CD4-positive, alpha-beta T cell treated with Interleukin-15 for 4 hours (primary cell): ENCODE measurements at places on chromosomes 11 and 22.
A peak's percentile ranks its signal among the peaks of the same experiment; 100 is the strongest.

DNA sequence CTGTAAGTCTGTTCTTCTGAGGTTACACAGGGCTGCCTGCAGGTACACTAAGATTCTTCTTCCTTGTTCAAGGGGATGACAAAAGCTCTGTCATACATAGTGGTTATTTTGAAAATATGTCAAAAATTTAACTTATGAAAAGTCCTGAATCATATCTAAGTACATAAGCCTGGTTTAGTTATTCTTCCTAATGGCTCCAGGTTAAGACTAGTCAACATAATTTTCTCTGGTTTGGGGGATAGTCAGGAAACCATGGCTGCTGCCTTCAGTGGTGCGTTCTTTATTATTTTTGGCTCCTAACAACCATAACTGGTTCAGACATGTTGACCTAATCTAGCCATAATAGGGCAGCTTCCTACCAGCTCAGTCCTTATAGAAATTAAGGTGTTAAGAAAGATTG lies 257.4 kb upstream of the DDI1 start:
- DNase-seq = no peak

DNA sequence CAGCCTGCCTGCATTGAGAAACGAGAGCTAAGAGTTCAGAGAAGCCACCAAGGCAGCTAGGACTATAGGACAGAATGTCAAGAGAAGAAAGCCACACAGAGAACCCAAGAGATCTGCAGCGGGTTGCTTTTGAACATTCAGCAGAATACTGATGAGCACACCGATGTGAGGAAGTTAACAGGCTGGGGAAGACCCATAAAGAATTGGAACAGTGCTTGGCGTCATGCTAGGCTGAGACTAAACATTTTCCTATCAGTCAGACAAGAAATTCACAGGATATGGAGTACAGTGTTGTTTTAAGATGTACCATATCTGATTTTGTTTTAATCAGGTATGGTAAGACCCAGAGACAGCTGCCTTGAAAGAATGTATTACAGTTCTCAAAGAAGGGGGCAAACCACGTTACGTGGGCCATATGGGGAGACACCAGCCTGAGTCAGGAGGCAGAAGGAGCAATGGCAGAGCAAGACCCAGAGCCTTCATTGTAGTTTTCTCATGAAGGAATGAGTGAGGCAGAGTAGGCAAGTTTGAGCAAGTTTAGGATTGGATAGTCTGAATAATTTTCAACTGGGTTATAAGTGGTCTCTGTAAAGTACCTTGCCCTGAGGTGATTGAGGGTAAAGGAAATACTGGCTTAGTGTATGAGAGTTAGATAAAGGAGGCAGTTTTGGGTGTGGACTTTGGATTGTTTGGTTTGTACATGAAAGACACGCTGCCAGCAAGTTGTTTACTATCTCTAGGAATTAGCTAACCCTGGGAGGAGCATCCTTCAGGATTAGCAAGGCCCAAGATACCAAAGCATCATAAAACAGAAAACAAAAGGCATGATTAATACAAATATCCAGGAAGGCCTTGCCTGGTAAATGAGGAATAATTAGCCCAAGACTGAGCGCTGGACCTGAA lies 14.3 kb downstream of the LRRC75B start:
- DNase-seq = no peak

DNA sequence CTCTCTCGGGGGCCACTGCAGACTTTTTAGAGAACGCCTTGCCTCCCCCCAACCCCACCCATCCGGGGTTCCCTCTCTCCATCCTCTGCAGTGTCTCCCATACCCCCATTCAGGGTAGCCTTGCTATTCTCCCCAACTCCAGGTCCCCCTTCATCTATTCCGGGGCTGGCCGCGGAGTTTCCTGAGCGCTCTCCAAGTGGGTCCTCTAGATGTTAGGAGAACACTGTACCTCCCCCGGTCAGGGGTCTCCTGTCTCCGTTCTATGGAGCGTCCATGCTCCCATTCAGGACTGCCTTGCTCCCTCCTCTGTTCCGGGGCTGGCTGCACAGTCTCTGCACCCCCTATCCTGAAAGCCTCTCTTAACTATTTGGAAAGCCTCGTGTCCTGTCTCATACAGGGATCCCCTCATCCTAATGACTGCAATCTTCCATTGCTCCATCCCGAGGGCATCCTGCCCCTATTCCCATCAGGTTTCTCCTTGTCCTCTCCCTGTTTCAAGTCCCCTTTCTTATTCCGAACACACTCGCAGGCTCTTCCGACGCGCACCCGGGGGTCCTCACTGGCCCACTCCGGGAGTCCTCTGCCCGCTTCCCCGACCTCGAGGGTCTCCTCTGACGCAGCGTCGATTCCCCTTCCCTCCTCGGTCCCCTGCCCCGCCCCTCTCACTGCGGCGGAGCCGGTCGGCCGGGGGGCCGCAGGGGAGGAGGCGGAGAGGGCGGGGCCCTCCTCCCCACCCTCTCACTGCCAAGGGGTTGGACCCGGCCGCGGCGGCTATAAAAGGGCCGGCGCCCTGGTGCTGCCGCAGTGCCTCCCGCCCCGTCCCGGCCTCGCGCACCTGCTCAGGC lies at the start of gene NEFH:
NEFH (plus strand) TSS at position 802 of the 845 bp plus-strand sequence. CDS start 45 bp downstream, outside the sequence.
- DNase-seq = no peak

DNA sequence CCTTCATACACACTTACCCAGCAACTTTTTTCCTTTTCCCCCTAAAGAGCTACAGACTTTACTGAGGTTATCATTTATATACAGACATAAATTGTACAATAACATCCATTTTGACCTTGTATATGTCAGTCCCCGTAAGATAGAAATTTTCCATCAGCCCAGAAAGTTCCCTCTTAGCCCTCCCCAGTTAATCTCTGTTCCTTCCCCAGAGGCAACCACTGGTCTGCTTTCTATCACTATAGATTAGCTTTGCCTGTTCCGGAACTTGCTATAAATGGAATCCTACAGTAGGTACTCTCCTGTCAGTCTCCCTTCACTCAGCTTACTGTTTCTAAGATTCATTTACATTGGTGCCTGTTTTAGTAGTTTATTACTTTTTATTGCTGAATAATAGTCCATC lies 54.9 kb downstream of the TSPAN18 start:
- DNase-seq = no peak

DNA sequence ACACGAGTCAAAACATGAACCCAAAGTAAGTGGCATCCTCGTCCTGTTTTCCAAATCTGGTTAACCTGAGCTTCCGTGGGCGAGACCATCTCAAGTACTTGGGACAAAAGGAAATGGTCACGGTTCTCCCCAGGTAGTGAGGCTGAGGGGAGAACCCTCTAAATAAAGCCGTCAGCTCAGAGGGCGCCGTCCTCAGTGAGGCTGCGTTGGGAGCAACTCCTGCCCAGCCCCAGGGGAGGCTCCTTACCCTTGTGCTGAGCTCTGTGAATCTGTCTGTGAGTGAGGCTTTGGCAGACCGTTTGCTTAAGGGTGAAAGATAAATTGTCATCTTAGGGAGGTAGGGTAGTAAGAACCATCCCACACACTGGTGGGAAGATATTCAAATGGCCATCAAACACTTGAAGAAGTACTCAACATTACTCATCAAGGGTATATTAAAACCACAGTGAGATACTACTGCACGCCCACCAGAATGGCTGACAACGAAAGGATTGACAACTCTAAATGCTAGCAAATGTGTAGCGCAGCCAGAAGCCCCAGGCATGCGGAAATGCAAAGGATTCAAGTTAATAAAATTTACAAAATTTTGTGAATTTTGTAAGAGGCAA lies 321.0 kb downstream of the TBC1D22A start:
- DNase-seq = no peak

DNA sequence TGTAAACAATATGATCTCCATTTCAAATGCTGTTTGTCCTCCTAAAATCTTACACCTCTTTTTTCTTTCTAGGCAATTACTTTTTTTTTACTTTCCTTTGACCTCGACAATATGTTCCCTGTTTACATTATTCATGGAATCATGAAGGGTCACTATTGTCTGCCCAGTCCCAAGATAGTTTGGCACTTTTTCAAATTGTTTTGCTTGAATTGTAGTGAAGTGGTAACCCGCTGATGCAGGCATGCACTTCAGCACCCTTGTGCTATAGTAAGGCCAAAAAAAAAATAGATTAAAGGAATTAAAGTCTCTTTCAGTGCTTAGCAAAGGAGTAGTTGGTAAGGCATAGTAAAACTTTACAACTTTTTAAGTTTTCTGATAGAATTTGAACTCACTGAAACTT lies 90.9 kb downstream of the PAX6 start:
- DNase-seq = no peak

DNA sequence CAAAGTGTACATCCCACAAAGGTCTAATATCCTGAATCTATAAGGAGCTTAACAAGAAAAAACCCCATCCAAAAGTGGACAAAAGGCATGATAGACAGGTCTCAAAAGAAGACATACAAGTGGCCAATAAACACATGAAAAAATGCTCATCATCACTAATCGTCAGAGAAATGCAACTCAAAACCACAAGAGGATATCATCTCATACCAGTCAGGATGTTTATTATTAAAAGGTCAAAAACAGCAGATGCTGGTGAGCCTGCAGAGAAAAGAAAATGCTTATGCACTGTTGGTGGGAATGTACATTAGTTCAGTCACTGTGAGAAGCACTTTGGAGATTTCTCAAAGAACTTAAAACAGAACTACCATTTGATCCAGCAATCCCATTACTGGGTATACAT lies 12.7 kb downstream of the LGALS12 start:
- peak; percentile 24 for DNase-seq

DNA sequence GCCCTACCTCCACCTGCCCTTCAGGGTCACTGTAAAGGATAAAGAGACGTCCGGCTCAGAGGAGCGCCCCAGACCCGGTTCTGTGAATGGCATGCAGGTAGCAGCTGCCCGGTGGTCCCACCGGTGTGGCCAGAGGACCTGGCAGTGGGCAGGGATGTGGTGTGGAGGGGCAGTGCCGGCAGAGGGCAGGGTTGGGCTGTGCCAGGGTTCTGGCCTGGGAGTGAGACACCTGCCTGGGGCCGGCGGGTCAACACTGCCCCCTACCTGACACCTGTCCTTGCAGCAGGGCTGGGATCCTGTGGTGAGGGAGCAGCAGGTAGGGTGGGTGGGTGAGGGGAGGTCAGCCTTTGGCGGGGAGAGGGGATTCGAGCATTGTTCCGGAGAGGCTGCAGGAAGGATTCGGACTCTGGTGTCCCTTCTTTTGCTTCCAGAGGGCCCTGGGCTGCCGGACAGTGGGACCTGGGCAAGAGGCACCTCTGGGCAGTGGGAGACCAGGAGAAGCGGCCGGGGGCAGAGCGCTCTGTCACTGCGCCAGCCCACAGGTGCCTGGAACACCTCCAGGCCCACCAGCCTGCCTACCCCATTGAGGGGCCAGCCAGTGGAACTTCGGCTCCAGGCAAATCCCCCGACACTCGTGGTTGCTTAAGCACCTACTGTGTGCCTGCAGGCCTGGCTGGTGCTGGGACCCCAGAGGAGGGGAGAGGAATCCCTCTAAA lies 1.6 kb upstream of the PHLDA2 start:
- peak; percentile 55 for DNase-seq

DNA sequence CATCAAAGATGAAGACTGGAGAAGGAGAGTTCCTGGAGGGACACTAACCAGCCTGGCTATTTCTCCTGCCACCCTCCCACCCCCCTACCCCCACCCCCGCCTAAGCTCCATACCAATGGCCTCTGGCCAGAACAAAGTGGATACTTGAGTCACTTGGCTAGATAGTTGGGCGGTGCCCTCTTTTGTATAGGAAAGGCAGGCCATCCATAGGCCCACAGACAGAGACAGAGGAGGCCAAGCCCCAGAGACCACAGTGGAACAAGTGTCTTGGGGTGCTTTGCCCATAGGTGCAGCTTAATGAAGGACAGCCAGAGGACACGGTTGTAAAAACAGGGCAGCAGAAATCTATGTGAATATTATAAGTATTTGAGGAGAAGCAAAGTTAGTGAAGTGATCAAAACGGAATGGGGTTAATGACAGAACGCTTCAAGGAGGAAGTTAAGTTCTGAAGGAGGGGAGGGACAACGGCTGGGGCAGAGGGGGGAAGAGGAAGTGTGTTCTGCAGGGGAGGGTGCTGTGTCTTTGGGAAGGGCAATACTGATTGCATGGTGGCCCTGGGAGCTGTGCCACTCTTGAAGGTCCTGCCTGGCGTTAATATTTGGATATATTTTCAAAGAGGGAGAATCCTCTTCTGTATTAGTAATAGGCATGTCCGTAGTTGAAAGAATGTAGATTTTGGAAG lies 32.7 kb downstream of the FLI1 start:
- peak; percentile 48 for DNase-seq

- no peak for DNase-seq
Measured at GRCh38 chr22:37254867-37255233, 10.8 kb upstream of the RAC2 start.

DNA sequence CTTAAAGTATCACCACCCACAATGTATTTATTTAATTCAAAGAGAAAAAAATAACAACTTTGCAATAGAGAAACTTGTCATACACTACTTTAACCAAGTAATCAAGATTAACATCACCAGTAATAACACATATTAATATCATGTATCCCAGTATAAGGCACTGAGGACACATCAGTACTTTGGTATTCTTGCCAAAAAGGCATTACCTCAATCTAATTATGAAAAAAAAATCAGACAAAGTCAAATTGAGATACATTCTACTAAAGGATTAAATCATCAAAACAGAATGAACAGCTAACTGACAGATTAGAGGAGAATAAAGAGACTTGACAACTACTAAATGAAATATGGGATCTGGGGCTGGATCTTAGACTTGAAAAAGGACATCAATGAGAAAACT lies 35.8 kb upstream of the SLC17A6 start:
- no peak for DNase-seq

- DNase-seq = no peak
Measured at GRCh38 chr11:126163074-126163700, 48.3 kb downstream of the RPUSD4 start.

GRCh38 chr11:21460082-21460481 lies 732.8 kb upstream of the ANO5 start:
- no peak for DNase-seq

GRCh38 chr22:43263645-43264514 lies 76.9 kb upstream of the TTLL12 start:
- peak; percentile 90 for DNase-seq

DNA sequence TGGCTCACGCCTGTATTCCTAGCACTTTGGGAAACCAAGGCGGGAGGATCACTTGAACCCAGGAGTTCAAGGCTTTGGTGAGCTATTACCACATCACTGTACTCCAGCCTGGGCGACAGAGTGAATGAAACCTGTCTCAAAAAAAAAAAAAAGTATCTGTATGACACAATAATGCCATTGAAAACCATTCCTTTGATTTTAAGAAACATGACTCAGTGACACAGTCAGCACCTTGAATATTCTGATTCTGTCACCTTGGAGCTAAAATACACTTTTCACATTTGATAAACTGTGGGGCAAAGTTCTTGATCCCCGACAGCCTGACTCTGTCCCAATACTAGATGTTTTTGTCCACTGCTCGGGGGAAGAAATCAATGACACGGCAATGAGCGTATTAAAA lies 16.7 kb upstream of the ELFN2 start:
- no peak for DNase-seq
